Cerebellum (tissue), 4 donors: ENCODE measurements at places on chromosomes 2 and 18. TPM values are rescaled to one million over a fixed set of nuclear protein-coding genes. Genes with fewer than 3 reads are reported as not detected.

DNA sequence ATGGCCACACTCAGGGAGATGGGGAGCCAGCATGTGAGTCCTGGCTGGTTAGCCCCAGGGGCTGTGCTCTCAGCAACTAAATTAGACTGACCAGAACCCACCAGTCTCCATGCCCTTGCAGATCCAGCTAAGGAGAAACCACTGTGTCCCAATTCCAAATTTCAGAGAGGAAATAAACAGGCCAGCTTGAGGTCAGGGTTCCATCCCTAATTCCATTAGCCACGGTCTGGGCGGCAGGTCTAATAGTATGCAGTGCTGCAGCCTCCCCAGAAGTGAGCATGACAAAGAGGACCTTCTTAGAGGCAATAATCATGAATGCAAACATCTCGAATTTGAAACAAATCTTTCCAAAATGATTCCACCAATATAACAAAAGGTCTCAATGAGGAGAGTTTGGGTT lies 671.2 kb downstream of the BCL11A start:
- no peak for DNase-seq

GRCh38 chr2:3486047-3487027 lies 33.0 kb downstream of the ADI1 start:
- DNase-seq: no peak

The TMEM198 gene
- 13.0 TPM for total RNA-seq

- DNase-seq: no peak
Measured at GRCh38 chr2:239264492-239264837, 136.4 kb downstream of the HDAC4 start.
